ENCODE measurements at places on chromosomes 7 and 10.

GRCh38 chr7:15524077-15524476 is 37.7 kb downstream of the AGMO start:
- no peak overlapping the region for H3K4me3 ChIP-seq
- DNase-seq, result no peak
- H3K27me3 ChIP-seq, result no peaks in the 10 kb centered on the region
- H3K36me3 ChIP-seq, result no peaks in the 10 kb centered on the region

DNA sequence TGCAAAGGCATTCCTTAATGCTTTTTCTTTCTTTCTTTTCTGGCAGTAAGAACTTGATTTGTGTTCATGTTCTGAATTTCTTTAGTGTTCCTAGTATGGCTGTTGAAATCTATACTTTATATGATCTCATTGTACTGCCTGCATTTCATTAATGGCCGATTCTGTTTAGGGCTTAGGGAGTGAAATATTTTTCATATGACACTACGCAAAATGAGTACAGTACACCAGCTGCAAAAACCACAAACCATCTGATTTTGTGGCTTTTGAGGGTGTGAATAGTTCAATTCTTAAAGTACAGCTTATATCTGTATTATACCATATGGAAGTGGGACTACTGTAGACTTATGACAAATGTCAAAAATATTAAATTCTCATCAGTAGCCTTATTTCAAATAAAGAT is 69.1 kb upstream of the FOXP2 start:
- no peaks in the 10 kb centered on the region for H3K27me3 ChIP-seq
- no peaks in the 10 kb centered on the region for H3K4me1 ChIP-seq
- H3K27ac ChIP-seq, result no peak overlapping the region

- peaks cover 10% of the 10 kb centered on the region for H3K27me3 ChIP-seq
- no peak for DNase-seq
- peaks cover 24% of the 10 kb centered on the region for H3K4me1 ChIP-seq
- H3K4me3 ChIP-seq, result peak overlapping the region; percentile 56
Observed at GRCh38 chr7:66205741-66206090, 582 bp downstream of the TPST1 start.

GRCh38 chr10:78416031-78417011 is 382.7 kb downstream of the RPS24 start:
- no peak overlapping the region for H3K4me3 ChIP-seq
- no peak overlapping the region for H3K27ac ChIP-seq
- no peak for DNase-seq
- no peaks in the 10 kb centered on the region for H3K36me3 ChIP-seq

DNA sequence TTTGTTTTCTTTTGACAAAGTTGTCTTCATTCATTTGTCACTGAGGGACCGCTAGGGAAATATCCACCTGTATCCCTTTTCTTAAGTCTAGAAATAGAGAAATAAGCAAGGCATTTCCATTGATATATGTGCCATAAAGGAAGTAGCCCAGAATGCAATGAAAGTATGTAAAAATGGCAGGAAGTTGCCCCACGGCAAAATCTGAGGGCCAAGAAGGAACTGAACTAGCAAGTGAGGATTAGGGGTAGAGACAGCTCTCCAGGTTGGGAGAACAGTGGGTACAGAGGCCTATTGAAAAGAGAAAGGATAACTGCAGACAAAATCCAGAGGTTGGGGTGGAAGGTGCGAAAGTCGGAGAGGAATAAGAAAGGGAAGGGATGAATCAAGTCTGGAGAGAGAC is 56.6 kb upstream of the TOMM7 start:
- no peak overlapping the region for H3K4me3 ChIP-seq
- H3K27me3 ChIP-seq, result no peaks in the 10 kb centered on the region
- H3K4me1 ChIP-seq, result no peaks in the 10 kb centered on the region
- DNase-seq, result no peak
- no peak overlapping the region for H3K27ac ChIP-seq

DNA sequence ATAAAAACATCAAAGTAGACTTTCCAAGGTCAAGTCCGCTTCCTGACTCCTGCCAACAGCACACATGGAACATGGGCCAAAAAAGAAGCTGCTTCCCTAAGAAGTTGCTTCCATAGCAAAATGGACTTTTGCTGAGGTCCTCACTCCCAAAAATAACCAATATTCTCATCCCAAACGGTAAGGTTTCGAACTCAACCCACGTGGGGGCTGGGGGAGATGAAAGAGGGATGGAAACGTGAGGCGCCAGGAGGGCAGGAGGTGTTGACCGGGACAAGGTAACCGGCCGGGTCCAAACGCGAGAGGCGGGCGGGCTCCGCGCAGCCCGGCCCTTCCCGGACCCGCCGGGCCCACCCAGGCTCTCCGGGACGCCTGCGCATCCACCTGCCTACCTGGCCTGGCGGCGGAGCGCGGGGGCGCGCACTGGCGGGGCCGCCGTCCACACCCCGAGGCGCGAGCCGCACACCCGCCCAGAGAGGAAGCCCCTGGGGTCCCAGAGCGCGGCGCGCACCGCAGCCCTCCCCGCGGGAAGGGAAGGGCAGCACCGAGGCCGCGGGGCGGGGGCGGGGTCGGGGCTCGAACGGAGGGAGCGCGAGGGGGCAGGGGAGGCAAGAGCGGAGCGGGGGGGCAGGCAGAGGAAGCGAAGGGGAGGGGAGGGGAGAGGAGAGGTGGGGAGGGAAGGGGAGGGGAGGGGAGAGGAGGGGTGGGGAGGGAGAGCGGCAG is 742 bp downstream of the LMBR1 start:
- H3K27ac ChIP-seq, result no peak overlapping the region
- H3K4me3 ChIP-seq, result peak overlapping the region; percentile 70
- H3K36me3 ChIP-seq, result no peaks in the 10 kb centered on the region
- H3K4me1 ChIP-seq, result peaks cover 24% of the 10 kb centered on the region

GRCh38 chr10:95650232-95650631 is 6.3 kb downstream of the ALDH18A1 start:
- peaks cover 47% of the 10 kb centered on the region for H3K36me3 ChIP-seq
- H3K4me1 ChIP-seq, result no peaks in the 10 kb centered on the region
- no peaks in the 10 kb centered on the region for H3K27me3 ChIP-seq
- no peak overlapping the region for H3K27ac ChIP-seq
- H3K4me3 ChIP-seq, result no peak overlapping the region

GRCh38 chr7:149422162-149422913 is 38.5 kb downstream of the ZNF777 start:
- peak; percentile 54 for DNase-seq
- no peaks in the 10 kb centered on the region for H3K27me3 ChIP-seq
- H3K4me3 ChIP-seq, result peak overlapping the region; percentile 75
- no peaks in the 10 kb centered on the region for H3K36me3 ChIP-seq
- peak overlapping the region; percentile 16 for H3K27ac ChIP-seq
- peaks cover 17% of the 10 kb centered on the region for H3K4me1 ChIP-seq

DNA sequence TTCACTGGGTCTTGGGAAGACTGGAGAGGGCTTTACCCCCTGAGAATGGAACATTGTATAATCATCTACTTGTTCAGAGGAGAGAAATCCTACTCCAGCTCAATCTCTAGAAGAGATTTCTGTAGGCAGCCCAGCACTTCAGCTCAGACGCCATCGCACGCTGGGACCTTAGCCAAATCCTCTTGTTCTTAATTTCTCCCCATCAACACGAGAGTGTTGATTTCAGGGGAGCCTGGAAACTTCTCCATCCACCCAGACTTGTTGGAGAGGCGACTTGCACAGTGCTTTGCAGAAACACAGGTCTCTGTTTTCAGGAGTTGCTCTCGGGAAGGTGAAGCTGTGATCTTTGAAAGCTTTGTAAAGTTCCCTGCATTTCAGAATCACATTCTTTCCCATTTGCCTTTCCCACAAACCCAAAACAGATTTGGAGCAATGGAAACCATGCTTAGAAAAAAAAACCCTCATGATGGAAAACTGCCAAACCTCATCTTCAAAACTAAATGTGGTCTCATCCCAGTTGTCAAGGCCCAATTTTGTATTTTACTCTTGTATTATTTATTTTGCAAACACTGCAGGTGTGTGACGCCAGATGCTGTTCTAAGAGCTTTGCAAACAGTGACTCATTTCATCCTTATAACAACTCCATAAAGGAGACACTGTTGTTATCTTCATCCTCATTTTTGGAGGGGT is 60.9 kb downstream of the CALML3 start:
- no peaks in the 10 kb centered on the region for H3K27me3 ChIP-seq
- H3K4me1 ChIP-seq, result peaks cover 5% of the 10 kb centered on the region
- DNase-seq, result no peak
- H3K27ac ChIP-seq, result no peak overlapping the region
- no peak overlapping the region for H3K4me3 ChIP-seq

GRCh38 chr7:76220185-76221057 is 18.7 kb downstream of the SRRM3 start:
- no peak overlapping the region for H3K4me3 ChIP-seq
- H3K36me3 ChIP-seq, result no peaks in the 10 kb centered on the region
- no peak for DNase-seq
- no peaks in the 10 kb centered on the region for H3K4me1 ChIP-seq
- H3K27me3 ChIP-seq, result peaks cover 32% of the 10 kb centered on the region
